Esophagus squamous epithelium (tissue), 5 donors: ENCODE measurements at places on chromosomes 2 and 18. TPM values are rescaled to one million over a fixed set of nuclear protein-coding genes. Genes with fewer than 3 reads are reported as not detected.
A peak's percentile ranks its signal among the peaks of the same experiment; 100 is the strongest.

Gene ZEB2
- 8.6 TPM for total RNA-seq

DNA sequence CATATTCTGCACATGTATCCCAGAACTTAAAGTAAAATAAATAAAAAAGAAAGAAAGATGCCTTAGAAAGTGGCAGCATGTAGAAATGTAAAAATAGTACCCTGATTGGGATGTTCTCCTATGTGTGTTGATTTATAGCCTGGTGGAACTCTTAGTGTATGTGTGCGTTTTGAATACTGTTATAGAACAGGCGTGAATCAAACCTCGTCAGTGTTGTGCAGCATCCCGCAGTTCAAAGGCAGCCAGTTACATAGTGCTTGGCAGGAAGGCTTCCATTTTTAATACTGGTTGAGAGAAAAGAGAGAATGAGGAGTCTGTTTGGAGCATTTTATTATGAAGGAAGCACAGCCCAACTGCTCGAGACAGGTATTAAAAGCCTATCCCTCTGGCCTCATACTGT is 49.4 kb downstream of the TANC1 start:
- no peaks in the 10 kb centered on the region for H3K36me3 ChIP-seq
- H3K4me1 ChIP-seq = no peaks in the 10 kb centered on the region
- no peaks in the 10 kb centered on the region for H3K27me3 ChIP-seq
- H3K4me3 ChIP-seq = no peak overlapping the region
- no peak overlapping the region for H3K27ac ChIP-seq
- no peak for DNase-seq

- no peak for DNase-seq
- H3K27ac ChIP-seq = peak overlapping the region; percentile 90
- H3K4me1 ChIP-seq = peaks cover 6% of the 10 kb centered on the region
- no peaks in the 10 kb centered on the region for H3K27me3 ChIP-seq
- no peaks in the 10 kb centered on the region for H3K36me3 ChIP-seq
These were observed 4.9 kb downstream of the SPEG start for GRCh38 chr2:219439506-219439905.

DNA sequence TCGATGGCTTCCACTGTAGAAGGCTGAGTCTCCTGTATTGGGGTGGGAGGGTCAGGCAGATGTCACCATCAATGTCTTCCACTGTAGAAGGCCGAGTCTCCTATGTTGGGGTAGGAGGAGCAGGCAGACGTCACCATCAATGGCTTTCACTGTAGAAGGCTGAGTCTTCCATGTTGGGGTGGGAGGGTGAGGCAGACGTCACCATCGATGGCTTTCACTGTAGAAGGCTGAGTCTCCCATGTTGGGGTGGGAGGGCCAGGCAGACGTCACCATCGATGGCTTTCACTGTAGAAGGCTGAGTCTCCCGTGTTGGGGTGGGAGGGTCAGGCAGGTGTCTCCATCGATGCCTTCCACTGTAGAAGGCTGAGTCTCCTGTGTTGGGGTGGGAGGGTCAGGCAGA is 117.5 kb upstream of the TPO start:
- DNase-seq = no peak
- no peak overlapping the region for H3K27ac ChIP-seq
- H3K36me3 ChIP-seq = no peaks in the 10 kb centered on the region
- no peak overlapping the region for H3K4me3 ChIP-seq
- no peaks in the 10 kb centered on the region for H3K4me1 ChIP-seq

GRCh38 chr2:147490401-147491261 is 354.2 kb upstream of the ACVR2A start:
- no peak overlapping the region for H3K4me3 ChIP-seq
- H3K4me1 ChIP-seq = no peaks in the 10 kb centered on the region
- H3K36me3 ChIP-seq = no peaks in the 10 kb centered on the region
- H3K27ac ChIP-seq = no peak overlapping the region
- no peak for DNase-seq

- no peaks in the 10 kb centered on the region for H3K27me3 ChIP-seq
- DNase-seq = no peak
- H3K36me3 ChIP-seq = no peaks in the 10 kb centered on the region
- H3K27ac ChIP-seq = no peak overlapping the region
- H3K4me1 ChIP-seq = no peaks in the 10 kb centered on the region
These were observed 815.0 kb upstream of the ID2 start for GRCh38 chr2:7866825-7867224.

DNA sequence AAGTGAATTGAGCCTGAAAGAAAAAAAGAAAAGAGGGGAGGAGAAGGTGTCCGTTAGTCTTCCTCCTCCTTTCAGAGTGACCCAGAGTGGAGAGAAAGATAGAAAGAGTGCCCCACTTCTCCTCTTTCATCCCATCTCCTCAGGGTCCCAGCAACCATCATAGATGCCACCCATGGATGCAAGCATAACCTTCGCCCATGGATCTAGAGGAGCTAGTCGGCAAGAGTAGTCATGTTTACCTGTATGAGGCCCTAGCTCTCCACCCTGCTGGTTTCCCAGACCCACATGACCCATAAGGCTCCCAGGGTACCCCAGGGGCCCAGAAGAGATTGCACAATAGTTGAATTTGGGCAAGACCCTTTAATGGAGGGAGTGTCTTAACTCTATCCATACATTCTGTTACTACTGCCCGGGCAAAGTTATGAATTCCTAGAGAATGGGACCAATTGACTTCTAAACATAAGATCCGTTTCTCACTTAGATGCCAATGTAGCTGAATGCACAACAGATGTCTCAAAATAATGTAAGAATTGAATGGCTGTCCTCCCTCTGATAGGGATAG is 56.1 kb upstream of the CDCA7 start:
- H3K4me1 ChIP-seq = no peaks in the 10 kb centered on the region
- no peaks in the 10 kb centered on the region for H3K27me3 ChIP-seq
- DNase-seq = no peak
- no peaks in the 10 kb centered on the region for H3K36me3 ChIP-seq
- H3K27ac ChIP-seq = no peak overlapping the region

DNA sequence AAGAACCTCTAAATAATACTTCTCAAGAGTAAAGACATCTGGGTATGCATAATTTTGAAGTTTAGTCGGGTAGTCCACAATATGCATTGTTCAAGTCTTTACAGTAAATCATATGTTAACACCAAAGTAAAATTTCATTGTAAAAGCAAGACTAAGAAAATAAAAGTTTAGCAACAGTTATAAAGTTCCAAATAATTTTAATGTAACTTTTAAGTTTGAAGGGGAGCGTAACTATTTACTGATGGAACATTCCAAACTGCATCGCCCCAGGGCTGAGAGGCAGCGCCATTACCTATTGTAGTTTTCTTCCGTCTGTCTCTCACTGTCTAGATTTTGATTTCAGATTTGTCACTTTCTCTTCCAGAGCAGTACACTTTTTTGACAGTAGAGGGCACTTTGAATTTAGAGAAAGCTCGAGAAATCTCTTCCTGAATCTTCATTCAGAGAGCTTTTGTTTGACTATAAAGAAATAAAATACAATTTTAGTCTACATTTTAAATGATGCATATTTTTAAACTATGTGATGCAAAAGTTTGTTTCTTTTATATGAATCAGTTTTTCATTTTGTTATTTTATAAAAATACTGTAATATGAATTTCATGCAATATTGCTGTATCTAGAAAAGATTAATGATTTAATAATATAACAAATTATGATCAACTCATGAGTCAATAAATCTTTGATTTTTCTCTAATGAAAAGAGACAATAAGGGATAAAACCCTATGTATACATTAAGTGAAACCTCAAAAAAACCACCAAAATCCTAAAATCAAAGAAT is 389.8 kb downstream of the FIGN start:
- H3K36me3 ChIP-seq = no peaks in the 10 kb centered on the region
- no peaks in the 10 kb centered on the region for H3K27me3 ChIP-seq
- no peak for DNase-seq
- H3K27ac ChIP-seq = no peak overlapping the region
- peaks cover 11% of the 10 kb centered on the region for H3K4me1 ChIP-seq

DNA sequence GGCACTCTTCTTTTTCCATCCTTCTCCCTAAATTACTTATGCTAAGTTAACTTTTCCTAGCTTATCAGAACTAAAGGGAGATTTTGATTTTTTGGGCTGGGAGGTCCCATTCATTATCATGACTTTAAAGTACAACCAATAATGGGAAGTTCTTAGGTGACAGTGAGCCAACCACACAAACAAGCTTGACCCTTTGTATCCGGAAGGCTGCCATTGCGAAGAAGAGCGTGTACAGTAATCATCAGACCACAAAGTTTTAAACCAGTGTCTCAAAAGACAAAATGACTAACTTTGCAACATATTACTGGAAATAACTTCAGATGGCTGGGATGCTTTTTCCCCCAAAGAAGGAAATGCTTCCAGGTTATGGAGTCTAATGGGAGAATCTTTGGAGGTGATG is 298.1 kb downstream of the TGIF1 start:
- H3K4me1 ChIP-seq = no peaks in the 10 kb centered on the region
- DNase-seq = no peak
- H3K4me3 ChIP-seq = no peak overlapping the region
- no peaks in the 10 kb centered on the region for H3K27me3 ChIP-seq
- no peak overlapping the region for H3K27ac ChIP-seq

DNA sequence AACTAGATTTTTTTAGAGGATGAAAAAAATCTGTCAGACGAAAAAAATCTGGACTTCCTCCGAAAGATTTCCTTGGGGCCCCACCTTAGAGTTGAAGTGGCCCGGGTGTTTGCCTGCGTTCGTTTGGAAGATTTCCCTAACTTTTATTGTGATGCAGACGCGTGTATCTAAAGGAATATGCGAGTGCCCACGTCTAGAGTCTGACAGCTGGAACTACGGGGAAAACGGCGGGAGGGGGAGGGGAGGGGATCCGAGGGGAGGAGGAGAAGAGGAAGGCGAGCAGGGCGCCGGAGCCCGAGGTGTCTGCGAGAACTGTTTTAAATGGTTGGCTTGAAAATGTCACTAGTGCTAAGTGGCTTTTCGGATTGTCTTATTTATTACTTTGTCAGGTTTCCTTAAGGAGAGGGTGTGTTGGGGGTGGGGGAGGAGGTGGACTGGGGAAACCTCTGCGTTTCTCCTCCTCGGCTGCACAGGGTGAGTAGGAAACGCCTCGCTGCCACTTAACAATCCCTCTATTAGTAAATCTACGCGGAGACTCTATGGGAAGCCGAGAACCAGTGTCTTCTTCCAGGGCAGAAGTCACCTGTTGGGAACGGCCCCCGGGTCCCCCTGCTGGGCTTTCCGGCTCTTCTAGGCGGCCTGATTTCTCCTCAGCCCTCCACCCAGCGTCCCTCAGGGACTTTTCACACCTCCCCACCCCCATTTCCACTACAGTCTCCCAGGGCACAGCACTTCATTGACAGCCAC is 2.4 kb upstream of the SP9 start:
- no peak overlapping the region for H3K4me3 ChIP-seq
- no peak for DNase-seq
- peaks cover 39% of the 10 kb centered on the region for H3K4me1 ChIP-seq
- H3K27ac ChIP-seq = no peak overlapping the region
